ENCODE measurements at places on chromosomes 2 and 18.

- no peak for DNase-seq
Observed at GRCh38 chr2:195513119-195513518, 143.9 kb upstream of the SLC39A10 start.

- no peak for DNase-seq
Observed at GRCh38 chr2:11753452-11753885, 7.0 kb downstream of the LPIN1 start.

GRCh38 chr2:41707790-41708451 is 339.9 kb upstream of the PKDCC start:
- DNase-seq: no peak

DNA sequence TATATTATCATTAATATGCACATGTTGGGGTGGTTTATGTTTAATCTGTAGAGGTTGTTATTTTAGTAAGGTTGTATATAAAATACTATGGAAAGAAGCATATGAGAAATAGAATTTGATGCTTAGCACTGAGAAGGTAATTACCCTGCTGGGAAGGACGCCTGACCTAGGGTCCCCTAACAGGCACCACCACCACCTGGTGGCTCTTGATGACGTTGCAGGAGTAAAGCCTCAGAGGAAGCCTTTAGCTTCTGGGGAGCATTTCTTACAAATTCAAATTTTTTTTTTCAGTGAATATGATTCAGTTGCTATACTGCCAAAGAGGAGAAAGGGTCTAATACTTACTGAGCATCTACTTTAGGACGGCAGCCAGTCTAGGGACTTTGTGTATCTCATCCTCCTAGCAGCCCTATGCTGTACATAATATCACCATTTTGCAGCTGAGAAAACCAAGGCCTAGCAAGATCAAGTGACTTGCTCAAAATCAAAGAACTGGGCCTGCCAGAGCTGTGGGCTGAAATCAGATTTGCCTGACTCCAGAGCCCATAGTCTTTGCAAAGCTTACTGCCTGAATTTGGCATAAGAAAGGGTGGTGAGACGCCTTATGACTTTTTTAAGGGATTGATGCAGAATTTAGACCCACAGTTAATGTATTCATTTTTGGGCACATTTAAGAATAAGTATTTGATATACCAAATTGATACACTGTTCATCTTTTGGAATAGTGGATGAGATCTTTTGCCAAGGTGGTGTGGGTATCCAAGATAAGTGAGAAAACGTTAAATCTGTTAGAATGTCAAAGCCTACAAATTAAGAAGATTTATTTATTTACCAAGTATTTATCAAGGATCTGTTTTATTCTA is 78.8 kb upstream of the GAREM1 start:
- DNase-seq: peak; percentile 79

GRCh38 chr2:118576109-118576855 is 271.2 kb downstream of the EN1 start:
- DNase-seq: no peak

- no peak for DNase-seq
Observed at GRCh38 chr2:236954641-236955040, 131.0 kb upstream of the COPS8 start.

DNA sequence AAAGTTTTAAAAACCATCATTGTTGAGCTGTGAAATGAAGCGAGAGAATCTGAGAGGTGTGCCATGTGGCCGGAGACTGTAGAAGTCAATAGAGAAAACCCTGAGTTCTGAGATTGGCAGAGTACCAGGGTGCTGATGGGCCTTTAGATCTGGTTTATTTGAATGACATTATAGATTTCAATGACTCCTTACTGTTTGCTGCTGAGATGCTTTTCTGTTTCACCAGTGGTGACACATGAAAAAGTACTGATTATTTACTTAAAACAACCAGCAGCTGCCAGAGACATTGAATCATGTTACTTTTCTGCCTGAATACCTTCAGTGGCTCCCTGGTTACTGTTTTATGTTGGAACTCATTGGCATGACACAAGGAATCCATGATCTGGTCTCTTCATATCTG is 602.7 kb upstream of the ZNF804A start:
- DNase-seq: no peak

- DNase-seq: peak; percentile 72
Observed at GRCh38 chr18:47100212-47100831, 50.0 kb downstream of the HDHD2 start.

DNA sequence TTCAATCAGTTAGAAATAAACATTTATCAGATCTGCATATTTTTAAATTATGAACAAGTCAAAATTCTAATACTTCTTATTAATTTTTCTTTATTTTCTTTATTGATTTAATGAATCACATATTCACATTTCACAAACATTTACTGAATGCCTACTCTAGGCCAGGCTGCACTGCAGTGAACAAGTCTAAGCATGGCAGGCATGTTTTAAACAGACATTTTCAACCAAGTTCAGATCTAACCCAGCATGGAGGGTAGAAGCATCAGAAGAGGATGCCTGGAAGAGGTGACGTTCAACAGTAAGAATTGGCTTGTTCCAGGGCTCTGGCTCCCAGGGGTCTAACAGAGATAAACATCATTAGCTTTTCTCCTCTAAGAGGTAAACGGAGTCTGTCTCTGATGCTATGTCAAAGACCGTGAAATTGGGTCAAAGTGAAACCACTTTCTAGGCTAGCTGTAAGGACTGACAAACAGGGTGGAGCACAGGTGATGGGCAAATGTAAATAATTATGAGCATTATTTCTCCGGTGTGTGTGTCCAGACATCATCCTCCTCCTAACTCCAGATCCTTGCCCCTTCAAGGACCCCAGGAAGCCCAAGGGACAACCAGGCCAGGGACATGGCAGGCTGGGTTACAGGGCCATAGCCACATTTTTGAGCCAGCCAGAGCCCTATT is 50.6 kb downstream of the UNC50 start:
- no peak for DNase-seq

- DNase-seq: no peak
Observed at GRCh38 chr2:206328974-206329373, 54.5 kb downstream of the ZDBF2 start.

DNA sequence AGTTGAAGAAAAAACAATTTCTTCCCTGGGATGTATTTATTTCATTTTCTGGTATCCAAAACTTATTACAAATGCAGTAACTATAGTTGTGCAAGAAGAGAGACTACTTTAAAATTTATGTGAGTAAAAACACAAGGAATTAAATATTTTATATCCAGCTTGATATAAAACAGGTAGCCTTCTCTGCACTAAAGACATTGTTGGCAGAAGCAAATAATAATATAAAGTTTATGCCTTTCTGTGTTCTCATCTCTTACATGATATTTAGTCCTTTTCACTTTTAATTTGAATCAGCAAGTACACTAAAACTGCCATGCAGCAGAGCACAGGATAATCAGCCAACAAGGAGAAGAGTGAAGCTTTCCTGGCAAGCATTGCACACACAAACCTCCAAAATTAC is 352.7 kb downstream of the ARL6IP6 start:
- DNase-seq: no peak

- no peak for DNase-seq
Observed at GRCh38 chr2:101832114-101832513, 134.6 kb downstream of the MAP4K4 start.

DNA sequence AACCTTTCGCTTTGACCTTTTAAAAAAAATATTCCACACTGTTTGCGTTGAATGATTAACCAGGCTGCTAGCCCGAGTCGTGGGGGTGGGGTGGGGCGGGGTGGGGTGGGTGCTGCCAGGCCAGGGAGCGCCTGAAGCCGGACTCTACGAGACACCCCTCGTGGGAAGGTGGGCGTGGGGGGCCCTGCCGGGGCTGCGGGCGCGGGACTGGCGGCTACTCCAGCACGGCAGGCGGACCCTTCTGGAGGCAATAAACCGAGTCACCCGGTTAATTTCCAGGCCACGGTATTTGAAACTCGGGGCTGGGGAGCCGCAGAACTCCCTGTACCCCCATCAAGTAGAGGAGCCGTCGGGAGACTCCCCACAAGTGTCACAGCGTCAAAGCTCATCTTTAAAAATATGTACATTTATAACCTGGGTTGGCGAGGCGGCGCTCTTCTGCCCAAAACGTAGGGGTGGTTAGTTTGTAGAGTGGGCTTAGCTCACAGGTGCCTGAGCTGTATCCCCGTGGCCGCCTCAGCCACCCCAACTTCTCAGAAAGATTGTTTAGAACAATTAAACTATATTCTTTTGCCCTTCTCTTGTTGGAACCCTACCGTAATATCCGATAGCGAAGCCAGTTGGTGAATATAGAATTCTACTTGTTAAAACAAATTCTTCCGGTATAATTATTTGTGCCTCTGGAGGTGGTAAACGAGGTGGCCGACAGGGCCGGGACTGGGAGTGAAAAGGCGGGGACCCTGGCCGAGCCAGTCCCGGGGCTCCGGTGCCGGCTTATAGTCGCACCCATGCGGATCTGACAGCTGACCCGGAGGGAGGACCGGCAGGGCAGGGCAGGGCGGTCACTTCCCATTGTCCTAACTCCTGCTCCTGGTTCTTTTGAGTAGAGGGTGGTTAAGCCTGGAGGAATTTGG is 1.4 kb downstream of the B3GNT2 start:
- DNase-seq: peak; percentile 43

DNA sequence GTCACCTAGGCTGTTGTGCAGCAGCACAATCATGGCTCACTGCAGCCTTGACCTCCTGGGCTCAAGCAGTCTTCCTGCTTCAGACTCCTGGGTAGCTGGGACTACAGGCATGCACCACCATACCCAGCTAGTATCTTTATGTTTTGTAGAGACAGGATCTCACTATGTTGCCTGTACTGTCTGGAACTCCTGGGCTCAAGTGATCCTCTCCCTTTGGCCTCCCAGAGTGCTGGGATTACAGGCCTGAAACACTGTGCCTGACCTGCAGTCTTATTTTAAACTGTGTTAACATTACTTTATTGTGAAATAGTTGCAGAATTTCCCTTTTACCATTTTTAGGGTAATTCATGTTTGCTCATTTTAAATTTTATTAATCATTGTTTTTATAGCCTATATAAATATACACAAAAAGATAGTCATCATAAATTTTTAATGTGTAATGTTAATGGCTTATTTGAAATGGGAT is 24.6 kb downstream of the EML4 start:
- no peak for DNase-seq

DNA sequence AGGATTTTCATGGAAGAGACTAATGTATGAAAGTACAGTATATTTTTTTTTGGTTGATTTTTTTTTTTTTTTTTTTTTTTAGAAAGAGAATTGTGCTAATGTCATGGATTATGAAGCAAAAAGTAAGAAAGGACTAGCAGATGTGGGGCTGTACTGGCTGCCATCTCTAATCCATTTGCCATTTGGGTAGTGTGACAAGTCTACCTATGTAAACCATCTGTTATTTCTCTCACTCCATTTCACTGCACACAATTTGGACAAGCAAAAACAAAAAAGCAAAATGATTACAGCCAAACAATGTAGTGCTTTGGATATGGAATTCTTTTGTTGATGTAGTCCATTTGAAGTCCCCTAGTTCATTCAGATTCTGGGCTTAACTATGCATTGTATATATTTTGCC is 1355.4 kb downstream of the LRP1B start:
- no peak for DNase-seq

DNA sequence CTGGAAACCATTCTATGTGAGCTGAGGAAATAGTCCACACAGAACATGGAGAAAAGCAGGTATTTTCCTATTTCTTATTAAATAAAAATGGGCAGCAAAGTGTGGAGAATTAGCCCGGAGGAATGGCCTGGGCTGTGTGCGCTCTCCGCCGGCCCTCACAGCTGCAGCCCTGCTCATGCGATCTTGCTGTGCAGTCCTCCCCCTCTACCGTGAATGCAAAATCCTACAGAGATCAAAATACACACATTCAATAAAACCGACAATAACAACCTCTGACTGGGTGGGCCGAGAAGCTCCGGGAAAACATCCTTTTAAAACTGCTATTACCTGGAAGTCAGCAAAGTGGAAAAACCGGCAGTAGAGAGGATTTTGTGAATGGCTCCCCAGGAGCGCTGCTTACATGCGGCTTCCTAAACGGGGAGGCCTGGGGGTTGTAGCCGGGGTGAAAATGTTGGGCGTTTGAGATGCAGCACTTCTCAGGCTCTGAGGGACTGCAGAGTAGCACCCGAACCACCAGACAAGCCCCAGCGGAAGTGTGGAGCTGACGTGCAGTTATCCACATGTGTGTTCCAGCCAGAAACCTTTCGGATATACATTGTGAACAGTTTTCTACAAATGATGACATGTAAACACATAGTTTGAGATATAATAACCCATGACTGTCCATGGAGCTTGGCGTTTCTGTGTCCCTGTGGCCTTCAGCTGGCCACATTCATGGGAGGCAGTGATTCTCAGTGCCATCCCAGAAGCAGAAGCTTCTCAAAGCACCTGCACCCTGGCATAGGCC is 94.2 kb upstream of the ALKAL2 start:
- DNase-seq: no peak

GRCh38 chr2:75896779-75897366 is 186.2 kb upstream of the GCFC2 start:
- DNase-seq: peak; percentile 72

DNA sequence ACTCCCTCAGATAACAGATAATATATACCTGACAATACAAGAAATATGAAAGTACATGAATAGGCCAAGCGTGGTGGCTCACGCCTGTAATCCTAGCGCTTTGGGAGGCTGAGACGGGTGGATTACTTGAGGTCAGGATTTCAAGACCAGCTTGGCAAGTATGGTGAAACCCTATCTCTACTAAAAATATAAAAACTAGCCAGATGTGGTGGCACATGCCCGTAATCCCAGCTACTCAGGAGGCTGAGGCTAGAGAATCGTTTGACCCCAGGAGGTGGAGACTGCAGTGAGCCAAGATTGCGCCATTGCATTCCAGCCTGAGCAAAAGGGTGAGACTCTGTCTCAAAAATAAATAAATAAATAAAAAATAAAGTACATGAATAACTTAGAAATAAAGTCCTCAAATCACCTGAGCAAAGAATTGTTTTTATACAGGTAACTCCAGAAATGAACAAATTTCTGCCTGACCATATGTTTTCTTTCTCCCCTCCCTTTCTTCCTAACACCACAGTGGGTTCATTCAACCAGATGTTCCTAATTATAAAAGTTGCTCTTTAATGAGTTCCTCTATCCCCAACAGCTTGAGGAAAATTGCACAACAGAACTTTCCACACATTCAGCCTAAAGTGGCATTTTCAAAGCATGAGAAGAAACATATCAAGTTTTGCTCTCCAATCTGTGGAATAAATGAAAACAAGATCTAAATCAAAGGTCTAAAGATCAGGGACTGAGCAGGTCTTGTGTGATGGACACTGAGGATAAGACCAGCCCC is 33.6 kb upstream of the AP1S3 start:
- no peak for DNase-seq
